Type B pancreatic cell (in vitro differentiated cells): ENCODE measurements at places on chromosomes 12 and 14.

- DNase-seq = no peak
Measured at GRCh38 chr14:102086709-102086971, 204 bp downstream of the HSP90AA1 start.

- no peak for DNase-seq
Measured at GRCh38 chr12:23536293-23536692, 413.2 kb downstream of the SOX5 start.

DNA sequence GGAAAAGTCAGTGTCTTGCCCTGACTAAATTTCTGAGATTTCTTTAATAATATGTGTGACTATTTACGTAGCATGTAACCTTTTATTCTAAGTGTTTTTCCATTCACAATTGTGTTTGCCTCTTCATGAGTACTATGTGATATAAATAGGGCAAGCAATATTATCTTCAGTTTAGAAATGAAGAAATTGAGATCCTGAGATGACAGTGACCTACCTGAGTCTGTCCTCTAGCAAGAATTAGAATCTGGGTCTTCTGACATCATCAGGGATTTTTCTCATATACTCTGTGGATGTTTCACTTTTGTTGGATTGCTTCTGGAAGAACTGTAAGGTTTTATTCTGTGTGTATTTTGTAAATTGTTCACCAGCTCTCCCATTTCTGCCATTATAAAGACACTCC lies 35.0 kb downstream of the TMTC2 start:
- DNase-seq = no peak

DNA sequence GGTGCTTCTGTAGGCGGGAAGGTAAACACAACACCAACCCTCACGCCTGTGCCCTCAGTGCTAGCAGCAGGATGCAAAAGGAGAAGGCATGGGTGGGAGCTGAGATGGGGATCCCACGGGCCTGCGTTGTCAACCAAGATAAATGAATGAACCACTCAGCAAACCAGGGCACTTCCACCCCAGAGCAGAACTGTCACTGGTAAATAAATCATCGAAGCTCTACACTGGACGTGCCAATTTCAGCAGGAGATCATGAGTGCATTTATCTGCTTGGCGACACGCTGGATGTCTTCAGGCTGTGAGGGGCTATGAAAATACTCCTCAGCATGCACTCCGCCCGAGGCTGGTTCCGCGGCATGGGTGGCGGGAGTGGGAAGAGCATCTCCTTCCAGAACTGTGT lies 33.2 kb downstream of the HSPB8 start:
- DNase-seq = no peak

- no peak for DNase-seq
Measured at GRCh38 chr14:104722938-104723650, 935 bp upstream of the ADSS1 start.

DNA sequence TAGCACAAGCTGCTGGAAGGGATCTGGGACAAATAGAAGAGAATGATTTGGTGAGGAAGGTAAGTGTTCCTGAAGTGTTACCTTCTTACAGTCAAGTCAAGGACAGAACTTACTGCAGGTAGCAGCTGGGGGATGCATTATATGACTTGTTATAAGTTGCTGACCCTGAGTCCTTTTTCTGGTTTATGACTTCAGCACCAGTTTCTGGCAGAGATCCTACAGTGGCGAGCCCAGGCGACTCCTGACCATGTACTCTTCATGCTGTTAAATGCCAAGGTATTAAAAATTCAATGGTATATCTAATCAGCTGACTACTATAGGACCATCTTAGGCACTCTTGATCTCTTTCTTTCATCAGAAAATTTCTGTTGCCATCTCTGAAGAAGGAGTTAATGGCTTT lies 45.1 kb upstream of the ATF1 start:
- no peak for DNase-seq

- DNase-seq = no peak
Measured at GRCh38 chr12:47825173-47825639, 5.5 kb upstream of the HDAC7 start.

DNA sequence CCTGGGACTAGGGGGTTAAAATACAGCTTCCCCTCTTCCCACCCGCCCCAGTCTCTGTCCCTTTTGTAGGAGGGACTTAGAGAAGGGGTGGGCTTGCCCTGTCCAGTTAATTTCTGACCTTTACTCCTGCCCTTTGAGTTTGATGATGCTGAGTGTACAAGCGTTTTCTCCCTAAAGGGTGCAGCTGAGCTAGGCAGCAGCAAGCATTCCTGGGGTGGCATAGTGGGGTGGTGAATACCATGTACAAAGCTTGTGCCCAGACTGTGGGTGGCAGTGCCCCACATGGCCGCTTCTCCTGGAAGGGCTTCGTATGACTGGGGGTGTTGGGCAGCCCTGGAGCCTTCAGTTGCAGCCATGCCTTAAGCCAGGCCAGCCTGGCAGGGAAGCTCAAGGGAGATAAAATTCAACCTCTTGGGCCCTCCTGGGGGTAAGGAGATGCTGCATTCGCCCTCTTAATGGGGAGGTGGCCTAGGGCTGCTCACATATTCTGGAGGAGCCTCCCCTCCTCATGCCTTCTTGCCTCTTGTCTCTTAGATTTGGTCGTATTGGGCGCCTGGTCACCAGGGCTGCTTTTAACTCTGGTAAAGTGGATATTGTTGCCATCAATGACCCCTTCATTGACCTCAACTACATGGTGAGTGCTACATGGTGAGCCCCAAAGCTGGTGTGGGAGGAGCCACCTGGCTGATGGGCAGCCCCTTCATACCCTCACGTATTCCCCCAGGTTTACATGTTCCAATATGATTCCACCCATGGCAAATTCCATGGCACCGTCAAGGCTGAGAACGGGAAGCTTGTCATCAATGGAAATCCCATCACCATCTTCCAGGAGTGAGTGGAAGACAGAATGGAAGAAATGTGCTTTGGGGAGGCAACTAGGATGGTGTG lies 1.9 kb downstream of the GAPDH start:
- DNase-seq = no peak

DNA sequence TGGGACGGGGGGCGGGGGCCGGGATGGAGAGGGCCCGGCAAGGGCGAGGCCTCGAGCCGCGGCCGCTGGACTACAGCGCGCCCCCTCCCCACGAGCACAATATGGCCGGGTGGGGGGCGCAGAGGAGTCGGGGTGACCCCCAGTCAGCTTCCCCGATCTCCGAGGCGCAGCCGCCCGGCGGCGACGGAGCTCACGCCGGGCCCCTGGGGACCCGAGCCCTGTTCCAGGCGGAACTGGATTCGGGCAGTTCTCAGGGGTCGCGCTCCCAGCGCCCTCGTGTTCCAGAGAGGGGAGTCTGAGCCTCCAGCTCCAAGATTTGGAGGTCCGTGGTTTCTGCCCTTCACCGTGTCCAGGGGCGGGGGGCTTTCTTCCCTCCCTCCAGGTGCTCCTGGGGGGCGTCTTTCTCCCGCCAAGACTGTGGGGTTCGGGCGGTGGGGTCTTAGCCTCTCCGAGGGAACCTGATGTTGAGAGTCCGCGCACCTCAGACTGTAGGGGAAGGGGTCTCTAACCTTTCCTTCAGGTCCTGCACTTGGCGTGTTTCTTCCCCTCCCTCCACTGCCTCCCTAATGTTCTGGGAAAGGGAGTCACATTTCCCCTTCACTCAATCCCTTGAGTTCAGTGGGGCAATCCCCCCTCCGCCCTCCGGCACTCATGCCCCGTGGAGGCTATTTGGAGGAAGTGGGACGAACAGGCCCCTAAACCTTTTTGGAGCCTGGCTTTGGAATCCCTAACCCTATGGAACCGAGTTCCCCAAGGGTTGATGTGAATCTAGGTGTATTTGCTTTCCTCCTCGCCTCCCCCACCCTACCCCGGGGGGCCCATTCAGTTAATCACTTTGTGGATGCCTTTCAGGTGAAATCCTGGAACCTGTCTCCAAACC lies 584 bp downstream of the ACVR1B start:
- DNase-seq = no peak

- no peak for DNase-seq
Measured at GRCh38 chr12:71014180-71014785, 93.7 kb upstream of the PTPRR start.

- no peak for DNase-seq
Measured at GRCh38 chr12:92654929-92655328, 47.9 kb upstream of the PLEKHG7 start.

DNA sequence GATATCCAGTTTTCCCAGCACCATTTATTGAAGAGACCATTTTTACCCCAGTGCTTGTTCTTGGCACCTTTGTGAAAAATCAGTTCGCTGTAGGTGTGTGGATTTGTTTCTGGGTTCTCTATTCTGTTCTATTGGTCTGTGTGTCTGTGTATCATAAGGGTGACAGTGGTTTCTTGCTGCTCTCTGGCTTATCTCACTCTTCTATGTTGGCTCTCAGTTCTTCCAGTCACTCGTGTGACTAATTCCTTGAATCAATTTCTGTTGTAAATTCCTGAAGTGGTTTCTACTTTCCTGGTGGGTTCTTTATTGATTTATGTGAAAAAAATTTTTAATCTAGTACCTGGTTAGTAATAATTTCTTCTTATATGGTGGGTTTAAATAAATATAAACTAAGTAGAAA lies 58.3 kb downstream of the OTOGL start:
- DNase-seq = no peak

- DNase-seq = no peak
Measured at GRCh38 chr12:61414470-61414869, 845.7 kb upstream of the USP15 start.

DNA sequence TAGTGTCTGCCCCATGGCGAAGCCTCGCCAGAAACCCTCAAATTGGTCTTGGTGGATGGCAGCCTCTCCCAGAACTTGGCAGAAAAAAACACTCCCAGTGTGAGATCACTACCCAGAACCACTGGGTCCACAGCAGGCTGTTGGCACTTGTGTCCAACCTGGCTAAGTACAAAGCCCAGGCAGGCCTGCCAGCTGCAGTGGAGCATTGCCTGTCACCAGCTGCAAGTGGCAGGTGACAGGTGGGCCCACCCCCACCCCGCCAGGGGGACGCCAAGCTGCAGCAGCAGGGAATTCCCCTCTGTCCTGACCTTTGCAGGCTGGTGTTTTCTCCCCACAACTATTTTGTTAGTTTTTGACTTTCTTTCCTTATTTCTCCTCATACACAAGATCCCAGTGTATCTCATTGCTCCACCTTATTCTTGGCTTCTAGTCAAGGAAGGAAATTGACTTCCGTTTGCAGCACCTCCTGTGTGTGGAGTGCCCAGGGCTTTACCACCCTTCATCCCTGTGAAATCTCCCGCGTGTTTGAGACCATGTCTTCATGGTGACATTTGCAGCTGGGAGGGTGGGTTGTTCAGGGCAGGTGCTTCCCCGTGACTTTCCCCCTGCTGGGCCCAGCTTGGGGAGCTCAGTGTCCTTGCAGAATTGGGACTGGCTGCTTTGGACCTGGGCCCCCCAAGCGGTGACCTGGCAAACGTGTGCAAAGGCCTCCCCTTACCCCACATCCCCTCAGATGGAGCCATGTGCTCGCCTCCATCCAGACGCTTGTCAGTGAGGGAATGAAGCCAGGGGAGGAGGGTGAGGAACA lies 73.8 kb upstream of the RIN3 start:
- DNase-seq = no peak

GRCh38 chr12:2616763-2617162 lies 178.0 kb upstream of the FKBP4 start:
- DNase-seq = no peak

DNA sequence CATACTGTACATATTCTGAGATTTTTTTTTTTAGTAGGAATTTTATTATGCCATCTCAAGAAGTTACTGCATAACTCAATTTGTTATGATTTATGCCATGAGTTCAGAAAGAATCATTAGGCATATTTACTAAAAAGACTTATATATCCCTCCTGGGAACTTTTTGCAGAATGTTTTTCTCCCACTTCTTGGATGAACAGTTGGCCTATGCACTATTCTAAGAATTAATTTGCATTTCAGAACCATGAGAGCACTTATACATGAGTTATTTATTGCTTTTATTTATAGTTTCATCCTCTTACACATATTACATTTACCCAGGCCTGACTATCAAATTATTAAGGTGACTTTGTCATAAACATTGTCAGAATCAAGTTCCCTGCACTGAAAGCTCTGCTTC lies 6.3 kb upstream of the LRIG3 start:
- no peak for DNase-seq

GRCh38 chr14:59252772-59253500 lies 64.5 kb downstream of the DAAM1 start:
- no peak for DNase-seq

- DNase-seq = no peak
Measured at GRCh38 chr12:127942981-127943380, 324.0 kb upstream of the TMEM132C start.

- DNase-seq = no peak
Measured at GRCh38 chr12:4388662-4389061, 9.2 kb upstream of the FGF23 start.

- DNase-seq = no peak
Measured at GRCh38 chr12:8453021-8453513, 2.7 kb upstream of the CLEC6A start.

GRCh38 chr12:128727999-128728398 lies 95.8 kb downstream of the SLC15A4 start:
- DNase-seq = no peak

DNA sequence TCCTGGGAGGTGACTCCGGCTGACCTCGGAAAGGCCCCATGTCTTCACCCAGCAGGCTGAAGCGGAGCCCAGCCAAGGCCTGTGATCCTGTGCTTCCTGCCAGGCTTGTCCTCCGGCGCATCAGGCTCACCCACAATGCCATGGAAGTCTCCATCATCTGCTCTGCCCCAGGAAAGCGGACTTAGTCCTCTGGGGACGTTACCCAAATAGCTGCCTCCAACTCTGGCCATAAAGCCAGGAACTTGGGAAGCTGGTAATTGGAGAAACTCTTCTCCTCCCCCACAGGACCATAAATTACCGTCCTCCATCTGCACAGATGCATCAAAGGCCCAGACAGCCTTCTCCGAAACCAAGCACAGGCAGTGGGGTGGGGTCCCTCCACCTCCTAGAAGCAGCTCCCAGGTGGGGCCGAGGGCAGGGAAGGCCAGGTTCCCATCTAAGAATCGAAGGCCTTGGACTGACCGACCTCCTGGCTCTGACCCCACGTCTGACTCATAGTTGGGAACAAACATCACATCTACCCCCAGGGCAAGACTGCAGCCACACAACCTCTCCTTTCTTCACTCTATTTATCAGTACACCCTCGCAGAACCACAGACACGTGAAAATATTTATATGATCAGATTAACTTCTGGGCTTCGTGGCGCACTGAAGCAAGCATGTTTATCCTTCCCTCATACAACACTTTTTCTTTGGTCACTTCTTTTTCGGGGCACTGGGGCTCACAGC lies 56.4 kb downstream of the PITPNM2 start:
- no peak for DNase-seq

- DNase-seq = no peak
Measured at GRCh38 chr12:69464428-69464827, 5.8 kb upstream of the FRS2 start.

- no peak for DNase-seq
Measured at GRCh38 chr14:25046301-25046943, 3.5 kb downstream of the STXBP6 start.

DNA sequence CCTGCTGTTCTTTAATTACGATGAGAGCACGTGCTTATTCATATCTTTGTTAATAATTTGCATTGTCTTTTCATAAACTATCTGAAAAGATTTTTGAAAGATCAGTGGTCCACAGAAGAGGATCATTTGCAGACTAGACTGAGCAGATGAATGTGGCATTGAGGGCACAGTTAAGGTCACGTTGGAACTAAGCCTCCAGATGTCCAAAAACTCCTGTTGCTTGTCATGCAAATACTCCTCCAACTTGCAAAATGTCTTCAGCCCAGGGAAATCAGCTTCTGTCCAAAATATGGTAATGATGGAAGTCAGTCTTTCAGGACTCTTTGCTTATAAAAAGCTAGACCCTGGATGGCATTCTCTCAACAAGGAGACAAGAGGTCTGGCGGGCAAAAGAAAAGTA lies 201.6 kb upstream of the TMEM260 start:
- no peak for DNase-seq

GRCh38 chr12:119082496-119082895 lies 96.2 kb upstream of the HSPB8 start:
- no peak for DNase-seq
